ENCODE measurements at places on chromosomes 1 and 21.

DNA sequence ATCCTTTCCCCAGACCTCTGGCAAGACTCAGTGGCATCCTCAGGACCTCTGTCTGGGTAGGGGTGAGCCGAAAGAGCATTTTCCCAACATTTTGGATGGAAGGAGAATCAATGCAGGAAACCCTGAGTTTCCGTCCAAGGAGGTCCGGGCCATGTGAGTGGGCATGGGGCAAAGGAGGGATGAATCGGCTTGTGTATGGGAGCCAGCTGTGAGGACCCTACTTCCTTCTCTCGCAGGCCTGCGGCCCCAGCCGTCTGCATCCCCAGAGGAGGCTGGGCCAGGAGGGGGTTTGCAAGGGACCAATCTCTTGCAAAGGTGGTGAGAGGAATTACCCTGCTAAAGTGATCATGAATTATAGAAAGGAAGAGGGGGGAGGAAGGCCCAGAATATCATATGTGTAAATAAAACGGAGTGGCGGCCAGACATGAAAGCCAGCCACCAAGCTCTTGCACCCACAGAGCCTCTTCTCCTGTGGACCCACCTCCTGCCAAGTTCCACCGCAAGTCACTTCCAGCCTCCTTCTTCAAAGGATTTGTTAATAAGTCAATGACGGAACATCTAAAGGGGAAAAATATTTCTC lies 48.2 kb upstream of the POU3F1 start:
- no peak for DNase-seq

- DNase-seq = no peak
Observed at GRCh38 chr1:156051011-156051725, 2.4 kb downstream of the UBQLN4 start.

DNA sequence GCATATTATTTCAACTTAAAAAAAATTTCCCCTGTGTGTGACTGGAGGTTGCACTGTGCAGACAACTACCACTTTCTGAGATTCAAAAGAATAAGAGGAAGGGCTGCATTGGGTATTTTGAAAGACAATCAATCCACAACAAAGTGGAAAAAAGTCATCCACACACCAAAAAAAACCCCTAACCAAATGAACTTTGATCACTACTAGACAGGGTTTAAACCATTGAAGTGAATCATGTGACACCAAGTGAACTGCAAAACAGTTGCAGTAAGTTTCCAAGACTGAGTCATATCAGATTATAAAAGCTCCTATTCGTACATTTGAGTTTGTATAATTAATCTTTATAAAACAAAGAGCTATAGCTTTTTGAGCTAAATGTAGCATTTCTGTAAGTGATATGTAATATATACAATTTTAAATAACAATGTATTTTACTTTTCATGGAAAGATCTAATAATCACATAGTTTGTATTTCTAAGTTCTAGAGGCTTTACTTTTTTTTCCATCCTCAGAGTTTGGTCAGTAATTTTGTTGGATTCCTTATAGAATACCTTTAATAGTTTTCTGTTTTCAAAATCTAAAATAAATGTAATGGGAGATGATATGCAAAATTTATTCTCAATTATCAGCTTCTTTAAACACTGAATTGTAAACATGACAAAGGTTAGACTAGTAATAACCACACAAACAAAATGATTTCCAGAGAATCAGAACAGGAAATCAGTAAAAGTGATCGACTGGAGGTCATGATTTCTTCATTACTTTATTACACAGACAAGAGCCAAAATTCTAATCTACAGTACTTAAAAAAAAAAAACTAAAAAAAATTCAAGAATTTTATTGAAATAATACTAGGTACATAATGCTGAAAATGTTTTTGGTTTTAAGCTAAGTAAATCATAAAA lies 50.5 kb upstream of the GFI1 start:
- DNase-seq = no peak

GRCh38 chr1:80310703-80311245 lies 1304.2 kb upstream of the ADGRL4 start:
- no peak for DNase-seq

GRCh38 chr1:103898576-103899345 lies 149.1 kb downstream of the AMY1C start:
- no peak for DNase-seq

DNA sequence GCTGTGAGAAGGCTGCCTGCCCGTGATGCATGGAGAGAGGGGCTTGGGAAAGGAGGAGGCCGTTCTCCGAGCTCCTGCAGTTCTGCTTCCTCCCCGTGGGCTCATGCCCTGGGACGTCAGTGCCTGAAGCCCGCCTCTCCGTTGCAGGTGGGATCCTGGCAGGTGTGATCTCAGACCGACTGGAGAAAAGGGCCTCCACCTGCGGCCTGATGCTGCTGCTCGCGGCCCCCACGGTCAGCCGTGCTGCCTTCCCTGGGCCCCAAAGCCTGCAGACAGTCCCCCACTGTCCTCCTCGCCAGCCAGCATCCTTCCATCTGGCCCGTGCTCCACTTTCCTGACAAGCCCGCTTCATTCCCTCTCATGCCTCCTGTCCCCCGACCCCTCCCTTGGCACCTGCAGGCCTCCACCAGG lies 50.9 kb downstream of the SLC37A1 start:
- no peak for DNase-seq

- DNase-seq = no peak
Observed at GRCh38 chr1:41590331-41590730, 105.8 kb upstream of the EDN2 start.

DNA sequence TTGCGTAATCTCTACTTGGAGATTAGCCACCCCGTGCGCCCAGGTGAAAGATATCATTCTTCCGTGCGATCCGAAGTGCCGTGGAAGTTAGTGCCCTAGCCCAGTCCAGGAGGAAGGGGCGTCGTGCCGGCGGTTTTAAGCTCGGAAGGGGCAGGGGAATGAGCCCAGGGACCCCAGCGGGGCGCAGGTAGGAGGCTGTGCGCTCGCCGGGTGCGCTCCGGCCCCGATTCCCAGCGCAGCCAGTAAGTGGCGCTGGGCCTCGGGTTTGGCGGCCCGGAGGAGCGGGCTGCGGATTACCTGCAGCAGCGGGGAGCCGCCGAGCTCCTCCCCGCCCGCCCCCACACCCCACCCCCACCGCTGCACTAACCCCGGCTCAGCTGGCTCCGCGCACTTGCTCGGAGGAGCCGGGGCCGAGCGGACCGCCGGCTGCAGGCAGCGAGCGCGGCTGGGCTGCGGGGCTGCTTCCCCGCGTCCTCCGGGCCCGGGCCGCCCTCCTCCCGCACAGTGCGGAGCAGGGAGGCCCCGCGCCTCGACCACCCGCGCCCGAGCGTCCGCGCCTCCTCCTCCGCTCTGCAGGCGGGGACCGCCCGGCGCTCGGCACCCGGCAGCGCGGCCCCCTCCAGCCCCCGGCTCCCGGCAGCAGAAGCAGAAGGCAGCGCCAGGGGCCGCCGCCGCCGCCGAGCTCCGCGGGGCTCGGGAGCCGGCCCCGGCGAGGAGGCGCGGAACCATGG lies at the start of gene RYR2:
TSS of gene RYR2 (plus strand) at position 390 of the 731 bp plus-strand sequence. CDS start at position 728, 338 bp downstream.
- no peak for DNase-seq

GRCh38 chr1:23957096-23957495 lies 2.5 kb upstream of the PNRC2 start:
- DNase-seq = no peak

DNA sequence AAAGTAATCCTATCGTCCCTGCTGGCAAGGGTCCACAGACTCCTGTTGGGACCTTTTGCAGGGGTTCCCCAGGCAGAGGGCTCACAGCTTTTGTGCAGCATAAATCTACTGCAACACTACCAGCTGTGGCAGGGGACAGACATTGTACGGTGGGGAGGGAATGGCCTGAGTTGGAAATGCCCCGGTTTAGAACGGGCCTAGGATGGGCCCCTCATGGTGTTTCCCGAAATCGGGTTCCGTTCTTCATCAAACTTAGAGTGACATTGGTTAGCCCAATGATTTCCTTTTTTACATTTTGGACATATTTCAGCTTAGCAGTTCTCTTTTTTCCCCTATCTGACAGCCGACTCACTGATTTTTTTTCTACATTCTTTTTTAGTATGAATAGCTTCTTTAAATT lies 26.5 kb upstream of the SAMD11 start:
- DNase-seq = no peak

DNA sequence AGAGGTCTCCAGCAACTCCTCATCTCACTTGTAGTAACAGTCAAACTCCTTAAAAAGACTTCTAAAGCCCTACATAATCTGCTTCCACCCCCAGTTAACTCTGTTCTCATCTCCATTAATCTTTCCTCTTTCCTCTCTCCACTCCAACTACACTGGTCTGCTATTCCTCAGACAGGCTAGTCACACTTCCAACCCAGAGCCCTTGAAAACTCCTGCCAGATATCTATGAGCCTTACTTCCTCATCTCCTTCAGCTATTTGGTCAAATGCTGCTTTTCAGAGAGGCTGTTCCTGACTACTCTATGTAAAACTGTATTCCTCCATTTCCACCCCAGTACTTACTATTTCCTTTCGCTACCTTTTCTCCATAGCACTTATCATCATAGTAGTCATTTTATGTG lies 24.4 kb downstream of the PCP4L1 start:
- DNase-seq = no peak
